ENCODE measurements at places on chromosomes 4 and X.

DNA sequence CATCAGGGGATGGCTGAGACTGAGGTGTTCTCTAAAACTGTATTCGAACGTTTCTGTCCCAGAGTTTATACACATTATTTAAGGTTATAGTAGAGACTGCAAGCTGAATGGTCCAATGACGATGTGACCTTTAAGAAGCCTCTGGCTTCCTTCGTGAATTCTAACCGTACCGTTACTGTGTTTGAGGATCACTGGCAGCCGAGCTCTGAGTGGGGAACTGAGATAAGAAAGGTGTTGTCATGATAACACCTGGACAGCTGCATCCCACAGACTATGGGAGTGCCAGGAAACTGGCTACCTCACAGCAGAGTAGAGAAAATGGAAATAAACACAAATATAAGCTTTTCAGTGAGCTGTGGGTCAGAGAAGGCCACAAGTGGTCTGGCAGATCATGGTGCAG, 59.0 kb downstream of the HMGB2 start:
- no peak for DNase-seq

DNA sequence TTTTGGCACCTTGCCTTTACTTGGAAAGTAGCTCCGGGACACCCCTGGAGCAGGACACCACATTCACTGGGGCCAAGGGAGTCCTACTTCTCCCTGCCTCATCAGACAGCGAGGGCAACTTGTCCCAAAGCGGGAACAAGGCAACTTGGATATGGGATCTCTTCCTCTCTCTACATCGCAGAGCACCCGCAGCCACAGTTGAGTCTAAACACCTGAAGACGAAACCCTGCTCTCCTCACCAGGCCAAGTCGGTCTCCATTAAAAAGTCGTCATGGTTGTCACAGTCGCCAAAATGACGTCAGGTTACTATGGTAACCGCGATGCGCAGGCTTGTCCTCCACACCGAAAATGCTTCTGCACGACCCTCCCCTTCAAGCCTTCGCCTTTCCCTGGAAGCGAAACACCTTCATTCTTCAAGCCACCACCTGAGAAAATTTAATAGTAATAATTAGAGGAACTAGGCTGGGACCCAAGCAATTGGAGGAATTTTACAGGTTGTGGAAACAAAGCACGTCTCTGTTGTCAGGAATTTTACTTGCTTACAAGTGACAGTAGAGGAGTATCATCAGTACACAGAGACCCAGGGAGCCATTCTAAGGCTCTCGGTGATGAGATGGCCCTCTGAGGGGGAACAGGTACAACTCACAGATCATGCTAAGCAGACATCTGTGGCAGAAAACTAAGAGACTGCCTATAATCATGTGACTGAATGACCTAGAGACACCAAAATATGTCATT, 30.5 kb upstream of the TCEAL4 start:
- peak; percentile 77 for DNase-seq

DNA sequence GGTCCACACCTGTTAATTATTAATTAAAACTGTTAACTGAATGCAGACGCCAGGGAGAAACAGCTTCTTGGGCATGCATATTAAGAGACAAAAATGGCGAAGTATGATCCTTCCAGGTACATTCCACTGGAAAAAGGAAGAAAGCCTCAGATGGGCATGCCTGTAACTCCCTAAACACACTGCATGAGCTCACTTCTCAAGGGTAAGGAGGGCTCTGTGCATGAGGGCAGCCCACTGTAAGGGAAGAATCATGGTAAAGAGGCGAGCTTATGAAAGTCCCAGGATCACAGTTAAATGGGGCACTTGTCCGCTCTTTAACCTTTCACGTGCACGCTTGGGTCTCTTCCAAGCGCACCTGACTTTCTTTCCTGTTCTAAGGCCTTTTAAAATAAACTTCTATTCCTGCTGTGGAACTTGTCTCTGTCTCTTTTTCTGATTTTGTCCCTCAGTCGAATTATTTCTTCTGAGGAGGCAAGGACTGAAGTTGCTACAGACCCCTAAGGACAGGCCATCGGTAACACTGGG, 321.7 kb downstream of the PPP1R2C start:
- DNase-seq = no peak

- peak; percentile 49 for DNase-seq
These were observed 10.4 kb downstream of the RAB9A start for GRCh38 chrX:13699183-13699826.

DNA sequence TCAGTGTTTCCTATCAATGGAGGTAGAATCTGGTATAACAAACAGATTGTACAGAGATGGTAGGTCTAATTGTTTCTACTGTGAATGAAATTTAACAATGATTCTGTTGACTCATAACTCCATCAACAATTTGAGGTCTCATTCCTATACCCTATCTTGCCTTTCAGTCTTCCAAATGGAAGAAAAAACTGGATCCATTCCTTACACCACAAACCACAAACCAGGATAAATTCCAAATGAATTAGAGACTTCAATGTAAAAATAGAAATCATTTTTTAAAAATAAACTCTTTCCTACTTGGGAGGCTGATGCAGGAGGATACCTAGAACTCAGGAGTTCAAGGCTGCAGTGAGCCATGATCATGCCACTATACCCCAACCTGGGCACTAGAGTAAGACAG, 114.4 kb upstream of the WDR44 start:
- DNase-seq = no peak

- DNase-seq = peak; percentile 6
These were observed 733.3 kb downstream of the RPA4 start for GRCh38 chrX:97616883-97617530.

DNA sequence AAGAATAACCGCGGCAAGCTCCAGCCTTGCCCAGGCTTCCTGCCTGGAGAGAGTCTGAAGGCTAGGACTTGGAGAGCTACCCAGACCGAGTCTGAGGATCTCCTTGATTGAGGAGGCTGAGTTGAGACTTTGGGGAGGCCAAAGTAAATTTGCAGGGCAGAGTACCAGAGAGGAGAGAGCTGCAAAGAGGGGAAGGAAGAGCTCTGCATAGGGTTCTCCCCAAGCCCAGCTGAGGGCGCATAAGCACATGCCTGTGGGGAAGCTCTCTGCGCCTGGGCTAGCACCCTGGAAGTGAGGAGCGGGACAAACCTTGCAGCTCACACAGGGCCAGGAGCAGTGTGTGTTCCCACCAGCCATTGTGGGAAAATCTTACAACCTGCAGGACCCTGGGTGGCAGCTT, 56.1 kb downstream of the FAM193A start:
- DNase-seq = no peak

- DNase-seq = no peak
These were observed 38.4 kb upstream of the ENPP6 start for GRCh38 chr4:184255871-184256642.

DNA sequence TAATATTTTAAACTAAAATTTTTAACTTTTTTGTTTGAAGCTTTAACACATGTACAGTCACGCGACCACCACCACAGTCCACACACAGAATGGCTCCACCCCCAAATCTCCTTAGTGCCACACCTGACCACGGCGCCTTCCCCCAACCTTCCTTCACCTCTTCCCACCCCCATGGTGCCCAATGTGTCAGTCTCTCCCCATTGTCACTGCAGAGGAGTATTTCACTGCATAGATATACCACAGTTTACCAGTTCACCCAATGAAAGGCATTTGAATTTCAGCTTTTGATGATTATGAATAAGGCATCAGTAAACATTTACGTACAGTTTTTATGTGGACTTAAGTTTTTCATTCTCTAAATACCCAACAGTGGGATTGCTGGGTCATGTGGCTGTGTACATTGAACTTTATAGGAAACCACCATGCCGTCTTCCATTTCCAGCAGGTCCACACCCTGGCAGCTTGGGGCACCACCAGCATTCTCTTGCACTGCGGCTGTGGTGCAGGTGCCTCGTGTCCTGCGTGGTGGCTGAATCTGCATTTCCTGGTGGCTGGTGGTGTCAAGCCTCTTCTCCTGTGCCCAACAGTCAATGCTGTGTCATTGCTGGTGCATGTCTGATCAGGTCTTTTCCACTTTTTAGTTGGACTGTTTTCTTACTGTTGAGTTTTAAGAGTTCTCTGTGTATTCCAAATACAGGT, 49.0 kb downstream of the CPLX1 start:
- no peak for DNase-seq

- DNase-seq = no peak
These were observed 32.7 kb upstream of the TMEM150C start for GRCh38 chr4:82594456-82594855.

GRCh38 chr4:21738821-21739220, 209.8 kb downstream of the KCNIP4 start:
- no peak for DNase-seq

- DNase-seq = no peak
These were observed 27.7 kb upstream of the FGF2 start for GRCh38 chr4:122798917-122799316.

GRCh38 chr4:128846063-128846462, 36.6 kb downstream of the JADE1 start:
- no peak for DNase-seq

DNA sequence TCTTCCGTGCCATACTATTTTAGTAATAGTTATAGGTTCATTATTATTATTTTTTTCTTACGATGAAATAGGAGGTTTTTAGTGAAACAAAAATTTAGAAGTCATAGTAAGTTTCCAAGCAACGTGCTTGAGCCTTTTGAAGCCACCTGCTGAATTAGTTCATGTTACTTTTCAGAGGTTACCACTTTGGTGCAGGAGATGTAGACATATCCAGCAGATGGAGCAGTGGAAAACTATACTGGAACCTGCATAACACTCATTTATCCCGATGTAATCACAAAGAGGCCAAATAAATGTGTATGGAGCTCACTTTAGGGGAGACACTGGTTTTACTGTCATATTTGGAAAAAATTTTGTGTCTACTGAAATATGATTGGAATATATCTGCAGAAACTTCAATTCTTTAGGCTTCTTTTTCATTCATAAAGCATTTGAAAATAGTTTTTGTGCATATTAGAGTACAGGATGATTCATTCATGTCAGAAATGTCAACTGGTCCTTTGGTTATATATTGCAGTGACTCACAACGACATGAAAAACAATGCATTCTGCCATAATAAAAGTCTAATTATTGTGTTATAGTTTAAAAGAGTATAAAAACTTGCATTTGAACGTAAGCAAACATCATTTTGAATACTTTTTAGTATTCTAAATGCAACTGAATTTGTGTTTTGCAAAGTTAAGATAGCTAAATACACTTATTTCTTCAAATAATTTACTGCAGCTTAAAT, 2182.9 kb upstream of the TENM3 start:
- no peak for DNase-seq

DNA sequence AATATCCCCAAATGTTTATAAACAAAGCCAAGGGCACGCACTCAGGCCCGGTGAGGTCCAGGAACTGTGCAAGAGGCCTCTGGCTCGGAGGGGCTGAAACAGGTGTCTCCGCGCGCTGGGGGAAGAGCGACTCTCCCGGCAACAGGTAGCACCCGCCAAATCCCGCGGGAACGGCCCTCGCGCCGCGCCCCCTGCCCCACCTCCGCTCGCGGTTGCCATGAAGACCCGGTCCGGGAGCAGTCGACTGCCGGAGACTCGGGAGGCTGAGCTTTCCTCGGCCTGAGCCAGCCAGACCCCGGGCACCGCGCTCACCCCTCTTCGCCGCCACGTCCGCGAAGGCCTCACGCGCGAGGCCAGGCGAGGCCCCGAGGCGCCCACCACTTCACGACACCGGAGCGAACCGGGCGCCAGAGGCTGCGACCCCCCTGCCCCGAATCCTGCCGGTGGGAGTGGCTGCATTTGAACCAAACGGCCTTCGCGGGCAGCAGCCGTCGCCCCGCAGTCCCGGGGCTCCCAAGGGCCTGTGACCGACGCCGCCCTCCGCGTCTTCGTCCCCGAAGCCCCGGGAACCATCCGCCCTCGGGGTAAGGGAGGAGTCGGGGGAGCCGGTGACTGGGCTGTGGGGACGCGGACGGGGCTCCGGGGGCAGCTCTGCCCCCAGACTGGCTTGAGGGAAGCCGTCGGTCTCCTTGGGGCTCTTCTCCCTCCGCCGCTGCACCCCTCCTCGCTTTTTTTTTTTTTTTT, at the start of gene NSUN7:
Gene NSUN7, plus strand, starts transcription at position 239 of the 744 bp plus-strand sequence. CDS start 739 bp downstream, outside the sequence.
- no peak for DNase-seq

DNA sequence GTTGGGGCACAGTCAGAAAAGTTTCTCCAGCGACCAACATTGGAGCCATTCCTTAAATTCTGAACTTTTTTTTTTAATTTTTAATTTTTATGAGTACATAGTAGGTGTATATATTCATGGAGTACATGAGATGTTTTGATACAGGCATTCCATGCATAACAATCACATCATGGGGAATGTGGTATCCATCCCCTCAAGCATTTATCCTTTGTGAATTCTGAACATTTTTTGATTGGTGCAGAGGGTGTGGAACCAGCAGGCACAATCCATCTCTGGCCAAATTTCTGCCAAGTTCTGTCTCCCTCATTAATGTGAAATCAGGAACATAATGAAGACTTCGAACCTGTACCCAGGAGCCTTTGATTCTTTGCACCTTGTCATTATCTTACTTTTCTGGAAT, 267.0 kb downstream of the FRMPD4 start:
- DNase-seq = no peak

- no peak for DNase-seq
These were observed 116.2 kb upstream of the GALNT7 start for GRCh38 chr4:173052439-173052838.

GRCh38 chr4:2878346-2878745, 34.7 kb downstream of the ADD1 start:
- DNase-seq = no peak
